ENCODE measurements at places on chromosomes 12 and 14.

GRCh38 chr12:13152281-13152680 lies 44.2 kb upstream of the EMP1 start:
- DNase-seq, result no peak

- DNase-seq, result peak; percentile 72
These were observed 60.1 kb downstream of the TSPAN9 start for GRCh38 chr12:3137268-3137781.

DNA sequence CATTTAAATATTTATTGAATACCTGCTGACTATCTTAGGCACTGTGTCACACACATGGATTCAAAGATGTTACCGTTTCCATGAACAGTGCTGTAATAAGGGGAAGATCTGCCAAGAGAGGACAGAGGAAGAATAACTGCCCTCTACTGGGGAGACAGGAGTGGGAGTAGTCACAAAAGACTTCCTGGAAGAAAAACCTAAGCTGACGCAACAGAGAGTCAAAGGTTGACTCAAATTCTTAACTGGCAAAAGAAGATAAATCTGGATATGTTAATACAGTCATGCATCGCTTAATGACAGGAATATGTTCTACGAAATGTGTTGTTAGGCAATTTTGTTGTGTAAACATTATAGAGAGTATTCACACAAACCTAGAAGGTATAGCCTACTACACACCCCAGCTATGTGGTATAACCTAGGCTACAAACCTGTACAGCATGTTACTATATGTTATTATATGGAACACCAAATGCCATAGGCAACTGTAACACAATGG lies 51.5 kb downstream of the DCAF5 start:
- peak; percentile 3 for DNase-seq

GRCh38 chr12:19409376-19409775 lies 29.9 kb upstream of the AEBP2 start:
- no peak for DNase-seq
